ENCODE measurements at places on chromosomes 13 and 19.

DNA sequence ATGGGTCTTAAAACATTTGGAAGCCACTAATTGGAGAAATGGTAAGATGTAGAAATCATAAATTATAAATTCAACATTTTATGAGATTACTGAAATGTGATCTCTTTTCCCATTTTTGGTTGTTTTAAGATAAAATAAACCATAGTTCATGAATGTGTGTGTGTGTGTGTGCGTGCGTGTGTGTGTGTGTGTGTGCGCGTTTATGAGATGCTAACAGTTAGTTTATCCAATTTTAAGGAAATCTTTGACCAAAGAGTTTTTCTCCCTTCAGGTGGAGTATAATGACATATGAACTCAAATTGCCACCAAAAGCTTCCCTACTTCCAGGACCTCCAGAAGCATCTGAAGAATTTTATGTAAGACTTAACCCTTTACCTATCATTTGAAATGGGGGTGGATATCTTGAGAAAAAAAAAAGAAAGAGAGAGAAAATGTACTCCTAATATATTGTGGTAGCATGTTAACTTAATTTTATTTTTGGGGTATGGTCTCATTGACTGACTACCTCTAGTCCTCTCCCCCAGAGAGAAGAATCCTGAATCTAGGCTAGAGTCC is 98.1 kb upstream of the AKAP11 start:
- no peak for DNase-seq

GRCh38 chr19:48561412-48561811 is 9.4 kb downstream of the SULT2B1 start:
- no peak for DNase-seq

DNA sequence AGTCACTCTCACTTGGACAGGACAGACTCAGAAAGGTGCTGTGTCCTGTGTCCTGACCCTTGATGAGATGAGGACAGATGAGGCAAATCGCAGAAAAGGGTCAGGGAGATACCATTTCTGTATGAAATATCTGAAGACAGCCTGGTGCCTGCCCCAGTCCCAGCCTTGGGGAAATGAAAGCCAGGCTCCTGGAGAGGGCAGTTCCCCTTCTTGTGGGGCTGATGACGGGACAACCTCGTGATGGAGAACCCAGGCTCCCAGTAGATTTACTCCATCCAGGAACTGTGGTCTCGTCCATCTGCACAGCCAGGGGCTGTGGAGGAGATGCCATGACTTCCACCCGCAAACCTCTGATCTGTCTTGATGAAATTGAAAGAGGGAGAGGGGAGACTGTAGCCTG is 13.8 kb downstream of the LILRB1 start:
- DNase-seq, result no peak

DNA sequence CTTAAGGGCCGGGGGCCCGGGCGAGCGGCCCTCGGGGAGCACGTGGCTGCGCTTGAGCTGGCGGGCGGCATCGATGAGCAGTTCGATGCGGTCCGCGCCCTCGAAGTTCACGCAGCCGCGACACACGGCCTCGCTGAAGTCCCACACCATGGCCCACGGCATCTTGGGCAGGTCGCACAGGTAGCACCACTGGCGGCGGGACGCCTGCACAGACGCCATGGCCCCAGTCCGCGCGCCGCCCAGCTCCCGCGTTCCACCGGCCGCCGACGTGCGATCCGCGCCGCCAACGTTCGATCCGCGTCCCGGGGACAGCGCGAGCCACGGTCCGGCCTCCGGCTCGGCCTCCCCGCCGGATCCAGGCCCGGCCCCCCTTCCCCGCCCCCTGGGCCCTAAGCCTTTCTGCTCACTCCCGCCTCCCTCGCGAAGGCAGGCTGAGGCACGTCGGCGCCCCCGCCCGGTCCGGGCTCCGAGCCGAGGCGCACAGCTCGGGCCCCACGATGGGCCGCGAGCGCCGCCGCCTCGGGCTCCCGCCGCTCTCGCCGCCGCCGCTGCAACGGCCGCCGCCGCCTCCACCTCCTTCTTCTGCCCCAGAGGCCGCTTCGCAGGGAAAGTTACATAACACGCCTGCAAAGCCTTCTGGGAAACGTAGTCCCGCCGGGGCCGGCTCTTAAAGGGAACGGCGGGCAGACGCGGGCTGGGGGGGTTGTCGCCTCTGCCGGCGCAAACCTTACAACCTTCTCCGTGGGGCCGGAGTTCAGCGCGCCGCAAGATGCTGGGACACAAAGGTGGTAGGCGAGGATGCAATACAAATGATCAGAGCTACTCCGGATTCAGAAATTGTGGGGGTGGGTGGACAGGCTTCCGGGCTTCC is at the start of gene IRF2BP1:
TSS of gene IRF2BP1 (minus strand) at position 586 of the 871 bp plus-strand sequence. CDS start at position 219, 367 bp downstream.
- DNase-seq, result peak; percentile 96

DNA sequence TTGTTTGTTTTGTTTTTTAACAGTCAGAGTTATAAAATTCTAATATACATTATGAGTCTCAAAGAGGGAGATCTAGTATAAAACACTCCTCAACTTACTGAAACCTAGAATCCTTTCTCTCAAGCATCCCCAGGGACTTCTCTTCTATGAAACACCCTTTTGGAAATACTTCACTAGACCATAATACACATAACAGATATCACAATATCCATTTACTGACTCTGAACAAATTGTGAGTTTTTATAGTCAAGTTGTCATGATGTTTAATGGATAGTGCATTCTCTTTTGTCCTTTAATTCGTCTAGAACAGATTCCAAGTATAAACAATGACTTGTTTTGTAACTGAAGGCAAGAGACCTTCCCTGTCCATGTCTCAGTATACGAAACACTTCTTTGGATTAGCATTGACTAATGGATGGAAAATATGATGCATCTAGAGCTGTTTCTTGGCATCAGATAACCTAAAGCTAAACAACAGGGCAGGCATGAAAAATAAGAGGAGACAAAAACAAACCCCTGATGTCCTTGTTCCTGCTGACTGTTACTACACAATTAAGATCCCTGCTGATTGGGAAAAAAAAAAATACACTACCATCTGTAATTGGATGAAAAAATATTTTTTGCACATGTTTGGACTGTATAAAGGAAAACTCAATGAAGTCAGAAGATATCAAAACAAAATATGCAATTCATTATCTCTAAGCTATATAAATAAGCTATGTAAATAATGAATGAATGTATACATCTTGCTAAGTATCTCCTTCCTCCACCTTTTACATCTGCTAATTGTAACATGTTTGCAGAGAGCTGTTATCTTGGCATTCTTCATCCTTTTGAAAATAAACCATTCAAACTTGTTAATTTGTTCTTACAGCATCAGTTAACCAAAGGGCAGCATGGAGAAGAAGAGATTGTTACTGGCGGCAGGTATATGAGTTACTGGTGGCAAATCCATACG is 214.2 kb downstream of the LACC1 start:
- no peak for DNase-seq

DNA sequence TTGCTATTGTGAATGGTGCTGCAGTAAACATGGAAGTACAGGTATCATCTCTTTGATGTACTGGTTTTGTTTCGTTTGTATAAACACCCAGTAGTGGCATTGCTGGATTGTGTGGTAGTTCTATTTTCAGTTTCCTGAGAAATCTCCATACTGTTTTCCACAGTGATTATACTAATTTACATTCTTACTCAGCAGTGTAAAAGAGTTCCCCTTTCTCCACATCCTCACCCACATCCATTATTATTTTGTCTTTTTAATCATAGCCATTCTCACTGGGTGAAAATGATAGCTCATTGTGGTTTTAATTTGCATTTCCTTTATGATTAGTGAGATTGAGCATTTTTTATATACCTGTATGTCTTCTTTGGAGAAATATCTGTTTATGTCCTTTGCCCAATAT is 62.3 kb upstream of the PARP4 start:
- DNase-seq, result no peak

GRCh38 chr19:50663482-50663790 is 14.2 kb downstream of the C19orf81 start:
- DNase-seq, result no peak

DNA sequence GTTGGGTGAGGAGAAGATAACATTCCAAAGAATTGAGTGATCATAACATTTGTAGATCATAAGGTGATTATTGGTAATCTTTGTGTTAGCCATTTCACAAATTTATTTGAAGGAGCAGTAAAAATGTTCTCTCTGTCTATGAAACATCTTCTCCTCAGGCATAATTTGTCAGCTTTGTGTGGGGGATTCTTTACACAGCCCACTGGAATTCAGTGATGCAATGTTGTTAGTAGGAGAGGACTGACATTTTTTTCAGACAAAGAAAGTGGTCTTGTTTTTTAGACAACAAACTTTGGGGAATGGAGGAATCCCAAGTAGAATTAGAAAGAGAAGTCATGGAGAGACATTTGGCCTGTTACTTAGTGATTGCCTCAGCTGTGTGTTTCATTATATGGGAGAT is 100.3 kb downstream of the ITGBL1 start:
- DNase-seq, result no peak

DNA sequence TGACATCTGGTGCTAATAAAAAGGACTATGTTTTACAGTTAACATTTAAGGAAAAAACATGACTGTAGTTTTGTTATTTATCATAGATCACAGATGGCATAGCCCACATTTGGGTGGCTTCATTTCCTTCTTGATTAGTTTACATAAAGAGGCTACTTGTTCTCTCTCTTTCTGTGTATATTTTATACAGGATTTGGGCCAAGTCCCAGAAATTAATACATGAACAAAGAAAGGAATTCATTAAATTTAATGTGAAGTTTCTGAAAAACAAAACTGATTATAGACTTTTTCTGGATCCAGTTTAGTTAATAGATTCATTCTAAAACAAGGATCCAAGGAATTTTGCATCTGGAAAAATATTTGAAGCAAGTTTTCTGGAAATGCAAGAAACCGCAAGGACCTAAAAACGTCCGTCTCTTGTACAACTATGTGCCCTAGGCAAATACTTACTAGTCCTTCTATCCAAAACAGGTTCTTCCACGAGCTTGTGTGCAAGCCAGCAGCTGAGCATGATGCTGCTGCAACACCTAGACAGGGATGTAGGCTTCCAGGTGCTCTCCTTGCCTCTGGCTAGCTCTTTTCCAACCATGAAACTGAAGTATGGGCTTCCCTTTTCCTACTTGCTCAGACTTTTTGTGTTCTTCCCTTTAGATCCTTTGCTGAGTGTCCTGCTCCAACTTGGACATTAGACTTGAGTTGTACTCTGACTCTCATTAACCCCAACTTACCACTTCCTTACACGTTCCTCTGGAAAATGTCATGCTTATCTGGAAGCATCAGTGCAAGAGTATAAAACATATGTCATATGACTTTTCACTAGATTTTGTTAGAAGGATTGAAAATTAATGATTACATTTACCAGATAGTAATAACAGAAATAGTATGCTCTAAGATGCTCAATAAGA is 161.5 kb upstream of the STARD13 start:
- no peak for DNase-seq

DNA sequence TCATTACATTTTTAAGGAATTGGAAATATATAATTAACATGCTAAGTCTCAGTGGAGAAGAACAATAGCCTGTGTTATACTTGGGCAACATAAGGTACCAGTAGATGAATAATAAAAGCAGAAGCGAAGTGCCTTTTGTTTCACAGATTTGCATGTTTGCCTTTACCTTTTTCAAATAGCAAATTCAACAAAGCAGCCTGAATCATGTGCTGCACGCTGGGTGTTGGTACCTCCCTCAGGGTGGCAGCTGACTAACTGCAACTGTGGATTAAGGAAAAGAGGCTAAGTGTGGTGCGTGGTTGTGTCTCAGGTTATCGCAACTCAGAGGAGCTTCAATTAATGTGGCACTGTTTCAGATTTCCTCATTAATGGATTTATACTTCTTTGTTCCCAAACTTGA is 189.0 kb downstream of the LMO7 start:
- no peak for DNase-seq

All from activated effector memory CD4-positive, alpha-beta T cell treated with anti-CD3 and anti-CD28 coated beads, Interleukin-2, amount 50 U/mL, for 16 hours (primary cell).